ENCODE measurements at places on chromosomes 3 and 15. TPM values are rescaled to one million over a fixed set of nuclear protein-coding genes. Genes with fewer than 3 reads are reported as not detected.

The LRRC28 gene
- total RNA-seq = 28.4 TPM

The GOLGA8T gene
- total RNA-seq = not detected

The IL17RB gene
- total RNA-seq = 25.7 TPM

The CPA3 gene
- 12.6 TPM for total RNA-seq

The MASP1 gene
- total RNA-seq = 11.1 TPM

The FANCD2OS gene
- total RNA-seq = not detected

DNA sequence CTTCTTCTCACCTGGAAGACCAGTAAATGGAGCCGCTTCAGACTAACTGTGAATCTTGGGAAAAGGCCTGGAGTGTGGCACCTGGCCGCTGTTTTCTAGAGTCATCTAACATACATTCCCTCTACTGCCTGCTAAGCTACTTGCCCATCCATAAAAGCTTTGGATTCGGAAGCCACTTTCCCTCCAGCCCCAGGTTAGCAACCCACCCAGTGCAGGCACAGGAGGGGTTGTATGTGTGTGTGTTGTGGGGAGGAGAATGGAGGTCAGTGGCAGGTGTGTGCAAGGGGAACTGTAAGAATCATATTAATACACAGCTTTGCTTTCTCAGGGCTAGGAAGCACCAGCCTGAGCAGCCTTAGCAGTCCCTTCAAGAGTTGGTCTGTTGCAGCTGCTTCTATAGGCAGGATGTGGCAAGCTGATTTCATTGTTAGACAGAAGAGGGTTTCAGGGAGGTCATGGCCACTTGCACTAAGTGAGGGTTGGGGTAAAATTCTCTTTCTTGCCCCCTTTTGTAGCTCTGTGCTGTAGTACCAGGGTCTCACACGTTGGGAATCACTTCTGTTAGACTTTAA, 8.9 kb downstream of the NSUN3 start:
- no peak for DNase-seq

GRCh38 chr3:159829056-159829455, 159.6 kb upstream of the IL12A start:
- no peak for DNase-seq

DNA sequence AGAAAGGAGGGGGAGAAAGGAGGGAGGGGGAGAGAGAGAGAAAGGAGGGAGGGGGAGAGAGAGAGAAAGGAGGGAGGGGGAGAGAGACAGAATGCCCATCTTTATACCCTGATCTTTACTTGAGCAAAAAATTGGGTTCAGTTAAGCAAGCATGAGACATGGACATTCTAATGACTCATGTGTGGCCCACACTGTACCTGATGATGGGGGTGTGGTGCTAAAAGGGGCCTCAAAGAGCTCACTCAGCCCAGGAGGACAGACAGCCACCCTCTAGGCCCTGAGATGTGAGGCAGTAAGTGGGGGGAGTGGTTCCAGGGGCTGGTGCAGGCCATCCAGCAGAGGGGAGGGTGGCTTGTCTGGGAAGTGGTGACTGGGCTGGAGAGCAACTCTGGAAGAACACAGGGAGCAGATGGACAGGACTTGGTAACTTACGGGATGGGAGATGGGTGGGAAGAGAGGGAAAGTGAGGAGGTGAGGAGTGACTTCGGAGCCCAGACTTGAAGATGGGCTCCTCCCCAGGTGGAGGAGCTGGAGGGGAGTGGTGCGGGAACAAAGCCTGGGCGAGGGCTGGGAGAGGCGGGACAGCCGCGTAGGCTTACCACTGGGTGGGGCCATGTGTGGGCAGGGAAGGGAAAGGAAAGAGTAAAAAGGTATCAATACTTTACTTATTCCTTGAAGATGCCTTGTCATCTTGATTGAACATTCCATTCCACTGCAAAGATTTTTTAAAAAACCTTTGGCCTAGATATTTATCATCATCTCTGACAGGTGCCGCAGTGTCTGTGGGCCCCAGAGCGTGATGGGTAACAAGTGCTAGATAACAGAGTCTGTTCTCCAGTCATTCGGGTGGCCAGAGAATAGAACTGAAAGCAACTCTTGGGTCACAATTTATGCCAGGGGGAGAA, 32.3 kb downstream of the TSPAN3 start:
- DNase-seq = no peak

- DNase-seq = no peak
These were observed 96.7 kb upstream of the PLXNA1 start for GRCh38 chr3:126886217-126886616.

DNA sequence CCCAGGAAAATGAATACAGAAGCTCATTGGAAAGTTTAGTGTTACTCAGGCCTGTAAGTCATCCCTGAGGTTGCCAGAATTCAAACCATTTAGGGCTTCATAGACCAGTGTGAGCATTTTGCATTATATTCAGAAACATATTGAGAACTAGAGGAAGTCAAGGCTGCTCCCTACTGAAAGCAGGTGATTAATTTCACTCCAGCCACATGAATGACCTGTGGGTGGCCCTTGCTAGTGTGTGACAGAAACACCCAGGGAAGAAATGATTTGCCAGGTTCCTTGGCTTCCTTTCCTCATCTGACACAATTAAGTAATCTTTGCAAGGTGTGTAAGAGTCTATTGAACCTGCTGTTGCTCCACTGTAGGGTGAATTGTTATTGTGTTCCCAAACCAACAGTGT, 61.8 kb downstream of the GAP43 start:
- no peak for DNase-seq

DNA sequence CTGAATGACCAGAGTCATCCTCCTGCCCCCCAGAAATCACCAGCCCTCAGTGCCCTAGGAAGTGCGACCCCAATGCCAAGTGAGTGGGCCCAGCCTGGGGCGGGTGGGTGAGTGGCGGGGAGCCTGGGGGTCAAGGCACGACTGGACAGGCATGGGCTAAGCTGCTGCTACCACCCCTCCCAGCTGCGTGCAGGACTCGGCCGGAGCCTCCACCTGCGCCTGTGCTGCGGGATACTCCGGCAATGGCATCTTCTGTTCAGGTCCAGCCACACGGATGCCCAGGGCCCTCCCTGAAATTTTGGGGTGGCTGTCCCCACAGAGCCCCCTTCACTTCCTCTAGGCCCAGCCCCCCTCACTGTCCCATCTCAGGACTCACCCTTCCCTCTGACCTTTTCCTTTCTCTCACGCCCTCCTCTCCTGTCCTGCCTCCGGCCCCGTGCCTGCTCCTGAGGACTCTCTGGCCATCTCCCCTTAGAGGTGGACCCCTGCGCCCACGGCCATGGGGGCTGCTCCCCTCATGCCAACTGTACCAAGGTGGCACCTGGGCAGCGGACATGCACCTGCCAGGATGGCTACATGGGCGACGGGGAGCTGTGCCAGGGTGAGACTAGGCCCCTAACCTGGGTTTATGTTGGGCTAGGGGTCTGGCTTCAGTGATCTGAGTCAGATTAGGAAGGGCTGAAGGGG, 17.0 kb downstream of the NT5DC2 start:
- no peak for DNase-seq

- DNase-seq = no peak
These were observed 43.1 kb upstream of the HACD2 start for GRCh38 chr3:123627673-123628670.

GRCh38 chr3:147449669-147450068, 40.5 kb downstream of the ZIC1 start:
- no peak for DNase-seq

DNA sequence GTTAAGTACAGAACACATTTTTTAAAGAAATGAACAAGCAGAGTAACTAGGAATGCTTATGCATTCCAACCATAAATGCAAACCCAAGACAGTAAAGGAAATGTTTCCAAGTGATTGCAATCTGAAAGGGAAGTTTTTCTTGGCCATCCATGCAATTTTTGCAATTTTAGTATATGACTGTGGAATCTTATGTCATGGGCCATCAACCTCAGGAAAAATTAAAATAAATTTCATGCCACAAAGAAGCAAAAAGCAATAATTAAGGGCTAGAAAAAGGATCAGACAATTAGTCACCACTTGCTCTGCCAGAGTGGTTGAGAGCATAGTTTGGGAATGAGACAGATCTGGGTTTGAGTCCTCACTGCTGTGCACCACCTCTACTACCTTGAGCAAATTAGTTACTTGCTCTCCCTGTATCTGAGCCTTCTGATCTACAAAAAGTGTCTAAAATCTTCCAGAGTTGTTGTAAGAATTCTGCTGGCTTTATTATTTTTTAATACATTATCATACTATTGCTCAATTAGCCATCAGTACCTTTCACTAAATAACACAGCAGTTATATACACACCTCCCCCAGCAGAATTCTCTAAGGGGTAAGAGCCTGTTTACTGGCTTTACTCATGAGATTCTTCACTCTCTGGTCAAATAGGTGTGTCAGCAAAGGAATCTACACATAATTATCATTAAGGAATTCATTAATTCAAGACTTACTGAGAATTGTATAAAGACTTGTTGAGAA, 49.7 kb upstream of the FBN1 start:
- no peak for DNase-seq

- no peak for DNase-seq
These were observed 56.0 kb downstream of the SEMA3G start for GRCh38 chr3:52388933-52389332.

DNA sequence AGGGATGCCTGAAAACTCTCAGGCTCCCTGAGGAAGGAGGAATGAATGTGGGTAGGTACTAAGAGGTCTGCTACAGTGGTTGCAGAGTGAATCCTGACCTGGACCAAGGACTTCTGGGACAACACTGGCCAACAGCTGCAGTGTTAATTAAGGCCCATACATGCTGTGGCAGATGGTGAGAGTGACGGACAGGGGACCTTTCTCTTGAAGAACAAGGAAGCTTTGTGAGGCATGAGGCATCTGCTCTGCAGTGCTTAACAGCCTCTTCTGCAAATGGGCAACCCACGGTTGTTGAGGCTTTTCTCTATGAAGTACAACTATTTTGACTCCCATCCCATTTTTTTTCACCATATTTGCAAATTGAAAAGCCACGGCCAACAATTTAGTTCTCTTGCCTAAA, 26.6 kb upstream of the ACAN start:
- no peak for DNase-seq

DNA sequence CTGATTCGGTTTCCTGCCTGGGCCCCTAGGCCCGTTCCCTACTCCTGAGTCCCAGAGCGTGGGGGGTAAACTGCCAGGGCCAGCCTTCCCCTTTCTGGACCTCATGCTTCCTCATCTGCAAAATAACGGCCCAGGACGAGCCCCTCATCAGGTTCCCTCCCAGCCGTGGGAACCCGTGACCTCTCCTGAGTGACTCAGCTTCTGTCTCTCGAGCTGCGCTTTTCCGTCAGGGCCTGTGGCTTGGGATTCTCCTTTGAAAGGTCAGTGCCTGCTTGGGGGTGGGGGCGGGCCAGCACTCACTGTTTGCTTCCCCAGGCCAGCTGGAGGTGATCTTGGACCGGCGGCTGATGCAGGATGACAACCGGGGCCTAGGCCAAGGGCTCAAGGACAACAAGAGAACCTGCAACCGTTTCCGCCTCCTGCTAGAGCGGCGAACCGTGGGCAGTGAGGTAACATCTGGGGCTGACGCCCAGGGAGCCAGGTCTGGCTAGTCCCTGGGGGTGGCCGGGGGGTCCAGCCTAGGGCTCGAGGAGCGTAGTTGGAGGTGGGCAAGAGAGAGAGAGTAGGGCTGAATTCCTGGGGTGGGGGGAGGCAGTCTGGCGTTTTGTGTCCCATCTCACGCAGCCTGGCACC, 12.8 kb downstream of the MAN2A2 start:
- no peak for DNase-seq

All from colonic mucosa (tissue), 4 donors.